ENCODE measurements at places on chromosomes 2 and 18. TPM values are rescaled to one million over a fixed set of nuclear protein-coding genes. Genes with fewer than 3 reads are reported as not detected.
A peak's percentile ranks its signal among the peaks of the same experiment; 100 is the strongest.

The GBX2 gene
- 0.51 TPM for total RNA-seq

The CHRNA1 gene
- total RNA-seq: 0.90 TPM

The KLHL14 gene
- 0.39 TPM for total RNA-seq

The TIA1 gene
- total RNA-seq: 81.1 TPM

DNA sequence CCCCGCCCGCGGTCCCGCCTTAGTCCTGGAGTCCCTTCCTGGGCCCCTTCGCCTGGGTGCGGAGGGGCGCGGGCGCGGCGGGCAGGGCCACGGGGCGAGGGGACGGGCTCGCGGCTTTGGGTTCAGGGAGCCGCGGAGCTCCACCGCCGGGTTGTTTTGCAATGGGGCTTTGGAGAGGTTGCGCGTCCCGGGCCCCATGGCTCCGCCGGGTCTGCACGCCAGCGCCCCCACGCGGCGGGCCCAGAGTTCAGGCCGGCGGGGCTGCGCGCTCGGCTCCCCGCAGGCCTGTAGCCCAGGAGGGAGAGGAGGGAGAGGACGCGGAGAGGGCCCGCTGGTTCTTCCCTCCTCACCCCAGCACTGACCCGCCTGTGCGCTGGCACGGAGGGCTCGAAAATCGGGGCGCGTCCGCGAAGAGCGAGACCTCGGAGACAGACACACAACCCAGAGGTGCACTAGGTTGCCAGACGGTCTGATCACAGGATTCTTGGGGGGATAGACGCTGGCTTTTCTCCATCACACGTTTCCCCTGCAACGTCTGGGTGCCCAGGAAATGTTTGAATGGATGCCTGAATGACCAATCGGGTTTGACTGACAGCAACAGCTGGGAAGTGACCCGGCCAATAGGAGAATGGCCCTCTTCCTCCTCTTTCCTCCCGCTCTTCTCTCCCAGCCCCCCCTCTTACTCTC, 4.9 kb upstream of the SIX2 start:
- peak; percentile 53 for DNase-seq

- peak; percentile 63 for DNase-seq
Observed at GRCh38 chr2:221422516-221423209, 149.4 kb downstream of the EPHA4 start.

The COLEC12 gene
- total RNA-seq: 33.4 TPM

GRCh38 chr2:177394594-177394973, 2.0 kb downstream of the AGPS start:
- no peak for DNase-seq

The IL36RN gene
- total RNA-seq: not detected

DNA sequence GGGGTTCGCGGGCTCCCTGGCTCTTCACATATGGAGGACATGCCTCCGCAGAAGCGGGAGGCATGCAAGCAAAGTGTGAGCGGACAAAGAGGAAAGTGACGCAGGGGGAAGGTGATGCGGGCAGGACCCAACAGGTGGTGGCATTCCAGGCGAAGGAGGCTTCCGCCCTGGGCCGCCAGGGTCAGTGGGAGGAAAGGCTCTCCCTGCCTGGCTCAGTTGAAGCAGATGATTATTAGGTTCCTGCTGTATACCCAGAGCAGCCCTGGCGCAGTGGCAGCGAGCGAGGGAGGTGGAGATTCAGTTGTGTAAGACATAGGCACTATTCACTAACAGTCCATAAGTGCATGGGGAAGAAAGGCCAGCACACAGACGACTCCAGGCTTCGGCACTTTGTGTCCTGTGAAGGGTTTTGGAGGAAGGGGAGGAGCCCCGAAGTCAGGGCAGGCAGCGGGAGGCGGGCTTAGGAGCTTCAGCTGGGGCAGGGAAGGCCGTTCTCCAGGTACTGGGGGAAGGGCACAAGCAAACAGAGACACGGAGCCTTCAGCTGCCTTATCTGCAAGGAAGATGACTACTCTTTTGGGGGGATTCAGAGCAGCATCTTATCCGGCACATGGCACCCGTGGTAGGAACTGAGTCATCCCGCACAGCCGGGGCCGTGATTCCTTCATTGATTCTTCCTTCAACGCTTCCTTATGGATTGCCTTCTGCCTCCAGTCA, 89.8 kb downstream of the TGOLN2 start:
- no peak for DNase-seq

The PRR30 gene
- not detected for total RNA-seq

- DNase-seq: no peak
Observed at GRCh38 chr2:133636287-133636686, 68.0 kb upstream of the NCKAP5 start.

The EGR4 gene
- total RNA-seq: not detected

The TP53I3 gene
- total RNA-seq: 42.1 TPM

DNA sequence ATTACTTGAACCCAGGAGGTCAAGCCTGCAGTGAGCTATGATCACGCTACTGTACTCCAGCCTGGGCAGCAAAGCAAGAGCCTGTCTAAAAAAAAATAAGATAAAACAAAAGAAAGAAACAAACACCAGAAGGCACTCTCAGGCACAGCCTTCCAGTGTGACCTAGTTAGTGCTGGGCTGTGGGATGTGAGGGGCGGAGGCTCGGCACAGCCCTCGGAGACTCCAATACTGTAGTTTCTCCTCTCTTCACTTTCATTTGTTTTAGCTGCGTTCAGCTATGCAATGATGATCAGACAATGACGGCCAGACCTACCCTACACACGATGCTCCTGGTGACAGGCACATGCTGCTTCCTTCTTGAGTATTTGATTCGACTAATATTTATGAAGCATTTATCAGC, 127.7 kb downstream of the SOCS6 start:
- DNase-seq: no peak

DNA sequence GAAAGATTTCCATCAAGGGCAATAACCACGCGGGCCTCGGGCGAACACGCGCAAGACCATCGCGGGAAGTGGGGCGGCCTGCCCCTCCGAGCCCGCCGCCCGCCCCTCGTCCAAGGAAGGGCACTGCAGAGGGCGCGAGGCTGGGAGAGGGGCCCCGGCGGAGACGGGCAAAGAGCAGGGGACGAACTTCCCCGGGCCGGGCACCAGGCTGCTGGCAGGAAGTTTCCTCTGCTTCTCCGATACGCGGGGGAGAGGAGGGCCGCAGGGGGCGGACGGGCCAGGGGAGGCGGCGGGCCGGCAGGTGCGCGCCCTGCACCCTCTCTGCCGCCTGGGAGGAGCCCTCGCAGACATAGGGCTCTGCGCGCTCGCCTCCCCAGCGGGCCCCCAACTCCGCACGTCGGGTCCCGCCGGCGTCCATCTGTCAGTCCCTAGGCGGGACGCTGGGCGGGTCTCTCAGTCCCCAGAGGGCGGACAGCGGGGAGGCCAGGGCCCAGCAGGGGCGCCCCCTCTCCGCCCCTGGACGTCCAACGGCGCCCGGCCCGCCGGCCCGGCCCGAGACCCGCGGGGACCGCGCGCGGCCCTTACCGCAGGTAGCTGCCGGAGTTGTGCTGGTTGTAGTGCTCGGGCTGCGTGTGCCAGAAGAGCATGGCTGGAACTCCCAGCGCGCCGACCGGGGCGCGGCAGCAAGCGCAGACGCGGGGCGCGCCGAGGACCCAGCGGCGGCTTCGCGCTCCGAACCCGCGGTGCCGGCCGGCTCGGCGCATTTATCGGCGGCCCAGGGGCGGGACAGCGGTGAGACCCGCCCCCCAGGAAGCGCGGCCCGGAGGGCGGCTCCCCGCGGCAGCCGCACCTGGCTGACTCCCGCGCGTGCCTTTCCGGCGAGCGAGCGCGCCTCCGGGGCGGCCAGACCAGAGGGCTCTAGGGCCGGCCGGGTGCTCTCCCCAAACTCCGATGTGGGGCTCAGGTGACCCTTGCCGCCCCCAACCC, at the start of gene TFCP2L1:
Gene TFCP2L1, minus strand, starts transcription at position 740 of the 987 bp plus-strand sequence. Its CDS starts 93 bp downstream, at position 647.
- no peak for DNase-seq

DNA sequence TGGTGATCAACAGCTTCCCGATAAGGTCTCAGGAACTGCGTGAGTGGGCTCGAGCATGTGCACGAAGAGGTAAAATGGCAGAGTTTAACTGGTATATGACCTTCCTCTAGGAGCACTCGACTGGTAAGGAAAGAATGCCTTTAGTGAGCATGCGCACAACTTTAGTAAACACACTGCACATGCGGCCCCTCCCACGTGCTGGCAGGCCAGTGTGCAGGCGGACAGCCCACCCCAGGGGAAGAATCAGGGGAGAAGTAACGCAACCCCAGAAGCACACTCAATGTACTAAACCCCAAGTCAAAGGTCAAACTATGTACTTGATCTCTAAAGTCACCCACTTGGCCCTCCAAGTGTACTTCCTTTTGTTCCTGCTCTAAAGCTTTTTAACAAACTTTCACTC, 28.7 kb upstream of the SLC25A52 start:
- no peak for DNase-seq

DNA sequence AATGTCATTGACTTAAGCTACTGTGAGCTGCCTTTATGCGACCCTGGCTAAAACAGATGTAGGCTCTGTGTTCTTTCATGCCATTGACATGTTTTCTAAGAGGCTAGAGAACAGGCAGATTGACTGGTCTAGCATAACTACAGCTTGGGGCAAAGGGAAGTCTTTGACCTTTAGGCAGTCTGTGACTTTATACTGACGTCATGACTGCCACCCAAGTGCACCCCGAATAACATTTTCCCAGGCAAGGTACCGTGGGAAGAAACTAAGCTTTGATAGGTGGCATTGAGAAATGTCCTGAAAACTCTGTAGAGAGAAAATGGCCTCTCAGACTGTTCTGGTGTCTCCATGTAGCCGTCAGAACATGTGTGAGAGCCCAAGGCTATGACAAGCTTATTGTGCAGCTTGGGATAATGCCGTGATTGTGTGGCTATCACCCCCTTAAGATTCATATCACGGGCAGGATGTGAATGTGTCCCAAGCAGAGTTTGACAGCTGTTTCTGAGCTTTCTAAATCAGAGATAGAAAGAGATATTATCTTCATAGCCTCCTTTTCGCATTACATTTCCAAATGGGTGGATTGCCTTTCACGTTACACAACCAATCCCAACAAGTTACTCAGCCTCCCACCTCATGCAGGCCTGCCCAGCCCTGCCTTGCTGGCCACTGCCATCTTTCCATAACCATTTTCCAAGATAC, 672.2 kb upstream of the ACVR2A start:
- DNase-seq: no peak

GRCh38 chr2:182924306-182924705, 57.9 kb upstream of the FRZB start:
- peak; percentile 11 for DNase-seq

The MMADHC gene
- total RNA-seq: 131 TPM

DNA sequence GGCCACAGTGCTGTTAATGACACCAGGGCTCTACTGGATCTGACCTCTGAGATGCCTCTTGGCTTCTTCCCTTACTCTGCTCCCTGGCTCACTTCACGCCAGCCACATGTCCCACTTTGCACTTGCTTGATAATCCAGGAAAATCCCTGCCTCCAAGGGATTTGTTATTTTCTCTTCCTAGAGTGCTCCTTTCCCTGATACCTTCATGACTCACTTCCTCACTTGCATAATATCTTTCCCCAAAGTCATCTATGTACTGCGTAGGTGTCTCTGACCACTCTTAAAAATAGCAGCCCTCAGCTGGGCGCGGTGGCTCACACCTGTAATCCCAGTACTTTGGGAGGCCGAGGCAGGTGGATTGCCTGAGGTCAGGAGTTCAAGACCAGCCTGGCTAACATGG, 572.3 kb downstream of the PLCL1 start:
- no peak for DNase-seq

DNA sequence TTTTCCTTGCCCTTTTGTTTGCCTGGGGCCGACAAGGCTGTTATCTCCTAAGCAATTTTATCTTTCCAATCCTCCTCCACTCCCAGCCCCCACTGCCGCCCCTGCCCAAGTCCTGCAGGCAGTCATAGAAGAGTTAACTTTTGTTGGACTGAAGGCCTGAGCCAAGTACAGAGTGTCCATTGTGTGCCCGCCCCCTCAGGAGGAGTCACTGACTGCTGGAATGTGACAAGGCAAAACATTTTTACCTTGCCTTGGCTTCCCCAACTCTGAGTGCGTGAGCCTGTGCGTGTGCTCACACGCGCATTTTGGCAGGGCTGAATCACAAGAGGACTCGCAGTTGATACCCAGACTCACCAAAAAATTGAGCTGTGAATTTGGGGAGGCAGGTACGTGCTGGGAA, 16.2 kb downstream of the SETBP1 start:
- DNase-seq: no peak

The OSBPL6 gene
- 8.7 TPM for total RNA-seq

The CFLAR gene
- total RNA-seq: 86.8 TPM

DNA sequence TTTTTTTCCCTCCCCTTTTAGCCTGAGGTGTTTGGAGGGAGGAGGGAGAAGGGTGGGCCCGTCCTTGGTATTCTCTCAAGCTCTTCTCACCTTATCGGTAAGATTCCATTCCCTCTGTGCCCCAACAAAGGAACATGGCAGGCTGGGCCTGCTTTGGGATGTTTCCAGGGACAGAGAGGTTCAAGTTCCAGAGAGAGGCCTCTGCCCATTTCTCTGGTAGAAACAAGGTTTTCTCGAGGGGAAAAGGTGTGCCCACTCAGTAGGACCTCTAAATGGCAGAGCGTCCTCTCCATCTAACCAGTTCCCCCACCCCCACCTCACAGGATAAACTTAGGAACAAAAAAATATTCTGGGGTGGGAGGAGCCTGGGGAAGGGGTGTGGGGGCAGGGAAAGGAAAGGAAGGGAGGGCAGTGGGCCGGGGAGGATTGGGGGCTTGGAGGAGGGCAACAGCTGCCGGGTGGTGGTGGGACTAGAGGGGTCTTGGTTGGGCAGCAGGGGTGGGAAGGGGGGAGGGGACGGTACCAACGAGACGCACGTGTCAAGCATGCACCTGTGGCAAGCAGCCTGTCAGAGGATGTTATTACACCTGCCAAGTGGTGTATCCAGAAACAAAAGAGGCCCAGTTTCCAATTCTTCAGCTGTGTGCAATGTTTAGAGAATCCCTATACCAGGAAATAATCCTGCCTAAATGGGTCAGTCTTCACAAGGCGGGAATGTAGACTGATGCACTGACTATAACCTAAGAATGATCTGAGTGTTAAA, 2.1 kb downstream of the PCBP1 start:
- DNase-seq: peak; percentile 59

The MFSD6 gene
- total RNA-seq: 6.7 TPM

The G6PC2 gene
- not detected for total RNA-seq

DNA sequence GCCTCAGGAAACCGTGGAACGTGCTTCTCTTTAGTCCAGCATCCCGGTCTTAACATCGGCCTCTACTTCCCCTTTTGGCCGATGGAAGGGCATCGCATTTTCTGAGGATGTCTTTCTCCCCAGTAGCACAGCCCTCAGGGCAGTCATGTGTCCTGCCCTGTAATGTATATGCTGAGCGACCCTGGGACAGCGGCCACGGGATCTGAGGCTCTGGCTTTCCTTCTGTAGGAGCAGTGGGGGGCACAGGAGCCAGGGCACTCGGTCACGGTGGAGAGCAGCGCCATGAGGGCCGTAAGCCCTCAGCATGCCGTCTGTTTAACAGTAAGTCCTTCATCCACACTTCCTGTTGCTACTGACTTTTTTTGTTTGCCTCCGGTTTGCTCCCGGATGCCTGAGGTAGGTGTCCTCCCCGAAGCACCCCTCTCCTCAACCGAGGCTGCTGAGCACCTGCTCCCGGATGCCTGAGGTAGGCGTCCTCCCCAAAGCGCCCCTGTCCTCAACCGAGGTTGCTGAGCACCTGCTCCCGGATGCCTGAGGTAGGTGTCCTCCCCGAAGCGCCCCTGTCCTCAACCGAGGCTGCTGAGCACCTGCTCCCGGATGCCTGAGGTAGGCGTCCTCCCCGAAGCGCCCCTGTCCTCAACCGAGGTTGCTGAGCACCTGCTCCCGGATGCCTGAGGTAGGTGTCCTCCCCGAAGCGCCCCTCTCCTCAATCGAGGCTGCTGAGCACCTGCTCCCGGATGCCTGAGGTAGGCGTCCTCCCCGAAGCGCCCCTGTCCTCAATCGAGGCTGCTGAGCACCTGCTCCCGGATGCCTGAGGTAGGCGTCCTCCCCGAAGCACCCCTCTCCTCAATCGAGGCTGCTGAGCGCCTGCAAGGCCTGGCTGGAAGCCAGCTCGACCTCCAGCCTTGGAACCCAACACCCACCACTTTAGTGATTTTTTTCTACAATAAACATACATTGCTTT, 169.3 kb downstream of the HDAC4 start:
- DNase-seq: no peak
